ENCODE measurements at places on chromosomes 12 and 14.

- no peak for DNase-seq
Observed at GRCh38 chr12:6178981-6179761, 21.0 kb upstream of the CD9 start.

DNA sequence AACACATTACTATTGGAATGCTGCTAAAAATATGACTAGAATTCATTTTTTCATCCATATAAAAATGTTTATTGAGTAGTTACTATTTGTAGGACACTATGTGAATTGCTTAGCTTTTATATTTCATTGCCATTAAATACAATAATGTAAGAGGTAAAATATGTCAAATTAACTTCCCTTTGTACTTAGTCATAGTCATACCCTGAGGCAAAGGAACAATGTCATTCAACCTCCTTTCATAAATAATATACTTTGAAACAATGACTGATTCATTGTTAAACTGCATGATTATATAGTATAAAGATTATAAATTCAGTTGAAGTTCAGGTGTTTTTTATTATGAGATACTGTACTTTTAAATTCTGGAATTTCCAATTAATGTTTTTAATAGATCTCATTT is 105.2 kb downstream of the GARIN6 start:
- DNase-seq: no peak

- DNase-seq: no peak
Observed at GRCh38 chr12:39395866-39396265, 47.1 kb downstream of the KIF21A start.

DNA sequence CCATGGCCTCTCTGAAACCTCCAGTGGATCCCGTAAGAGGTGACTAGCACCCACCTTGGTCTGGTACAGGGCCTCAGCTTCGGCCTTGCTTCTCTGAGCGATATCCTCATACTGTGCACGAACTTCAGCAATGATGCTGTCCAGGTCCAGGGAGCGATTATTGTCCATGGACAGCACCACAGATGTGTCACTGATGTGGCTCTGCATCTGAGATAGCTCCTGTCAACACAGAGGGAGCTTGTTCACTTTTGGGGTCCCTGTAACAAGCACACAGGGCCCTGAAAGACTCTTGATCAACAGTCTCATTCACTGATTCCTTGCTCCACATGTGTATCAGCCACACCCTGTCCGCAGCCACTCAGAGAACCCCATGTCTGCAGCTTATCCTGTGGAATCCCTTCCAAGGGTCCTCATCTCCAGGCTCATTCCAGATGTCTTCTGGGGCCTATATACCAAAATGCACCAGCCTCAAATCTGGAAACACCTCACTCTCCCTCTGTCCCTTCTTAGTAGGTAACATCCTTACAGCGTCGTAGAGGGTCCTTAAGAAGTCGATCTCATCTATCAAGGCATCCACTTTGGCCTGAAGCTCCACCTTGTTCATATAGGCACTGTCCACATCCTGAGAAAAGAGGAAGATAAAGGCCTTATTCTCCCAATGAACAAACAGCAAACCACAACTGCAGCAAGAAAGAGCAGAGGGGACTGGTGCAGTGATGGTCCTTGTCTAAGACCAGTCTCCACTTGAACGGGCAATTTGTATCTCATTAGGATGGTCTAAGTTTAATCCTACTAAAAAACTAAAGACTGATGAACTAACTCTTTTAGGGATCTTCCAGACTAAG is 3.5 kb downstream of the KRT3 start:
- DNase-seq: no peak

GRCh38 chr12:13223941-13224340 is 27.4 kb downstream of the EMP1 start:
- DNase-seq: no peak

GRCh38 chr14:104218361-104219180 is 80.2 kb downstream of the KIF26A start:
- DNase-seq: no peak

DNA sequence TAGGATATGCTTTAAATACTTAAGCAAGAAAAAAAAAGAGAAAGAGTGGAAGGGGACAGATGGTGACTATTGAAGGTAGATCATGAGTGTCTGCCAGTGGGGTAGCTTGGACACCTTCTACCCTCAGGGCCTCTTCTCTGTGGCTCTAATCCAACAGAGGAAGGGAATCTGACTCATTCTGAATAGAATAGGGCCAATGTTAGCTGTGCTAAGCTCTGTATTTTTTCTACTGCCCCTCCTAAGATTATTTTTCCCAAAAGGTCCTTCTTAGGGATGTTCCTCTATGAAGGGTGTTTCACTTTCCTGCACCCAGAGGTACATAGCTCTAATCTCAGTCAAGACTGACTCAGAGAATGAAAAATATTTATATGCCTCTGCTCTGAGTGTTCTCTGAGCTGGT is 25.6 kb downstream of the UNC79 start:
- DNase-seq: no peak

DNA sequence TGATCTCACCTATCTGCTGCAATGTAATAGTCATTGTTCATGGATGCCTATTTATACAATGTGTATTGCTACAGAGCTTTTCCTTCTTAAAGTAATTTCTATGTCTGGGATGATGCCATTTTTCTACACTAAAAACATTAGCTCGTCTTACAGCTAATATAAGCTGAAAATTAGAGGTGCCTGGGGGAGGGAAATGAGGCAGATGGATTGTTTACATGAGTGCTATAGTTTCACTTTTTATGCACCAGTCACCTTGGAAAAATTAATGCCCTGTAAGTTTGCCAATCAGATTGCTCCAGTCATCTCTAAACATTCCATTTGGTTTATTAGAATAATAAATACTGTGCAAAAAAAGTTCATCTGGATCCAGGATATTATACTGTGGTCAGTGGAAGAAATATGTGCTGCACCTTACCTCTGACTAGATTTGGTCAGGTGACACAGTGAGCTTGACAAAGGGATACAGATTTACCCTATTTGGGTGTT is 436.2 kb downstream of the RAD51B start:
- no peak for DNase-seq

DNA sequence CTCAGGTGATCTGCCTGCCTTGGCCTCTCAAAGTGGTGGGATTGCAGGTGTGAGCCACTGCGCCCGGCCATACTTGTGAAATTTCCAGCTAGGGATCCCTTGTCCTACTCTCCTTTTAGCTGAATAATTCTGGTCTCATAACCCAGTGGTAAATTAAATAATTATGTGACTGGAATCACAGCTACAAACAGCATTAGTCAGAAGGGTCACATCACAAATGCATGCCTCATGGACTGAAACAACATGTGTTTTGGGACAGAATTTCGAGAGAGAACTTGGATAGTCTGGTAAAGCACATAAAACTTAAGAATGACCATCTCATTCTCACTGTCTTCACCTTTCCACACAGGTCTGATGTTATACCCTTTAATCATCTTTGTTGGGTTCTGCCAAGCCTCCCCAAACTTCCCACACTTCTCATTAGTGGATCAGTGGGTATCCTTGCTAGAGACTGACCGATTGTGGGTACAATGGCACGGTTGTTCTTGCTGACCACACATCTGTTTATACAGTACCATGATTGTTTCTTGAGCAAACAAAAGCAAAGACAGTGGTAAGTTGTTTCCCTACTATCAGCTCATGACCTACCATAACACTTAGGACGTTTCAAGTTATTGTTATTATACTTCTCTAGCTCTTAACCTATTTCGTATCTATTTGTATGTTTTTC is 5.1 kb downstream of the GPRC5D start:
- no peak for DNase-seq

- no peak for DNase-seq
Observed at GRCh38 chr14:85188836-85189235, 341.1 kb upstream of the FLRT2 start.

GRCh38 chr14:93002851-93003298 is 79.9 kb downstream of the CHGA start:
- DNase-seq: no peak

DNA sequence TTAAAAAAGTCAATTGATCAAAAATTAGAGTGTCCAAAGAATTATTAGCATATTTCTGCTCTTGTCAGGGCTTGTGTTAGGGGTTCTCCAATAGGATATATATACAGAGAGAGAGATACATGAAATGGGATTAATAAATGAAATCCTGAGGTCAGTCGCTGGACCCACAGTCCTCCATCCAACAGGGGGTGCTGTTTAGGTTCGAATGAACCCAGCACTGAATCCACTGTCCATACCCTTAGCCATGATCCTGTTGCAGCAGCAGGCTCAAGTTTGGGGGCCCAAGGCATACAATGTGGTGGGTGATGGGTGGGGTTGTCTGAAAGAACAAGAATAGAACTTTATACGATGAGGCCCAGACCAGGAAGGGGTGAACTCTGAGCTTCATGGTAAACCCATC is 780 bp upstream of the MYO1H start:
- DNase-seq: no peak

DNA sequence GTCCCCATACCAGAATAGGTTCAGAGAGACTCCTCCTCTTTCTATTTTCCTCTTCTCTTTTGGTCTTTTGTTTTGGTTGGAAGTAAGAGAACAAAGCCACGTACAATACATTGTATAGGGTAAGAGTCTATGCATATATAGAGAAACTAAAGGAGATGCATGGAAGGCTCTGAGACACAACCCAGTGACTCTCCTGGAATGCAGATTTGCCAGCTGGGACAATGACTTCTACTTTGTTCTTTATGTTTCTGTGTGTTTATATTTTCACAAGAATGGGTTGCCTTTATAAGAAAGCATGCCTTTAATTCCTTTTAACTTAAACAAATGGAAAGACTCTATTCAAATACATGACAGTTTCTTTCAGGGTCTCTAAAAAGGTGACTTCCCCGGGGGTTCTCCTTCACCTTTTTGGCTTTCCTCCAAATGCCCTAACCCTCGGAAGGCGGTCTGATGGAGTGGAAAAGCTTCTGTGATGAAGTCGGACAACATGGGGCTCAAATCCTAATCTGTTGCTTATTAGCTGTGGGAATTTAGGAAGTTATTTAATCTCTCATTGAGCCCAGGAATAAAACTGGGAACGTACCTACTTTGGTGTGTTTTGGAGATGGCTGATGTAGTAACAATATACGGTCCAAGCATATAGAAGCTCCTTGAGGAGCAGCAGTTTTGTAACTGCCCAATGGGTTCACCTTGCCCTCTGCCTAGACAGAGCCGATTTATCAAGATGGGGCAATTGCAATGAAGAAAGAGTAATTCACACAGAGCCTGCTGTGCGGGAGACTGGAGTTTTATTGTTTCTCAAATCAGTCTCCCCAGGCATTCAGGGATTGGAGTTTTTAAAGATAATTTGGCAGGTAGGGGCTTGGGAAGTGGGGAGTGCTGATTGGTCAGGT is 9.1 kb upstream of the SERPINA1 start:
- DNase-seq: no peak

GRCh38 chr12:21934173-21934572 is 7.1 kb downstream of the ABCC9 start:
- no peak for DNase-seq

GRCh38 chr14:52937306-52937705 is 13.5 kb downstream of the FERMT2 start:
- no peak for DNase-seq

DNA sequence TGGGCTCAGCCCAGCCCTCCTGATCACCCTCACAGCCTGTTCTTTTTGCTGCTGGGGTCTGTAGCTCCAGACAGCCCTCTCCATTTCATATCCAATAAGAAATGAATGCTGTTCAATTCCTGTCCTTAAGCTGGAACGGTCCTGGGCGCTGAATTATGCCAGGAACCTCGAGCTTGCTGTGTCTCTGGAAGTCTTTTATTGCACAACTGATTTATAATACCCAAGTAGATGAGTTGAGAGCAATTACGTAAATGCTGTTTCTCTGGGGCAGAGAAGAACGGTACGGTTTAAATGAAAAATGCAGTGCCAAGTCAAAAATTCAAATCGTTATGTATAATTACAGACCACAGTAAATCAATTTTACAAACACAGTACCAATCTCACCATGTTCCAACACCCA is 161.0 kb downstream of the SAMD4A start:
- DNase-seq: no peak

GRCh38 chr12:14450479-14450878 is 85.0 kb downstream of the ATF7IP start:
- DNase-seq: no peak

DNA sequence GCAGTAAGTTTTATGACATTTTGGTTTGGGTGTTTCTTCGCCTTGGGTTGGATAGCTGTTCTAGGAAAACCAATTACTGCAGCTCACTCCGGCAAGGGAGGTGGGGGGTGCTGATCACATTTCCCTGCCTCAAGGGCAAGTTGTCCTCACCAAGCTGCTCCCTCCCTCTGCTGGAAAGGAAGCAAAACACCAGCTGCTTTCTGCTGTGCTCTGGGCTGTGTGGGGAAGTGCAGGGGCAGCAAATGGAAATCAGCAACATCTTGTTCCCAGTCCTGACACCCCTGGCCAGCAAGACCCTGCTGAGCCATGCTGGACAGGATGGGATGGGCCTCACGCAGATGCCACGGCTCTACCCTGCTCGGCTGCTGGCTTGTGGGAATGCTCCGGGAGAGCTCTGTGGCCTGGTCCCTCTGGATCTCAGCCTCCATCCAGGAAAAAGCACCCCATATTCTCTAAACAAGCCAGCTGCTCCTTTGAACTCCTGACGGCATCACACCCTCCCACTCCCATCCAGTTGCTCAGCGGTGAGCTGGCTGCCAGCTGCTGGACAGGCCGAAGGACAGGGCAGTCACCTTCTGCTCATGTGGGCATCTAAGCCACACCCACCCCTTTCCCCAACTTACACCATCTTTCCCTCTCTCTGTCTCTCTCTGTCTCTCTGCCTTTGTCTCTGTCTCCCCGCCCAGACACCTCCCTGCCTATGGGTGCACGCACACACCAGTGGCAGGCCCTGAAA is 52.4 kb upstream of the EIF5 start:
- DNase-seq: no peak

GRCh38 chr14:57687416-57687815 is 178.5 kb downstream of the SLC35F4 start:
- no peak for DNase-seq

GRCh38 chr14:54532111-54533012 is 22.7 kb downstream of the CGRRF1 start:
- no peak for DNase-seq

DNA sequence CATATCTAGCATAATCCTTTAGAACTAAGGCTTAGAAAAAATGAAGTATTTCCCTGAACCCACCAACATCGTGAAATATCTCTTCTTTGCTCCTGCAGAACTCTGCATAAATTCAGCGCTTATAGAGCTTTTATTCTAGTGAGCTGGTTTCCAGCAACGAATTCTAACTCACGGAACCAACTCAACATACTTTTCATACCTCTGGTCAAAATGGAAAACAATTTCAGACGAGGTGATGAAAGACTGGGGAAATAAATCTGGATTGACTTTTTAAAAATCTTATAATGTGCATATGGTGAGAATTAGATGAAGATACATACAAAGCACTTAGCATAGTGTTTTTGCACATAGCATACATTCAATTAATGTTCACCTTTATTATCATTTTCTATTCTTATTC is 62.6 kb upstream of the BBS10 start:
- no peak for DNase-seq

GRCh38 chr14:96806836-96807235 is 9.7 kb downstream of the VRK1 start:
- DNase-seq: no peak

DNA sequence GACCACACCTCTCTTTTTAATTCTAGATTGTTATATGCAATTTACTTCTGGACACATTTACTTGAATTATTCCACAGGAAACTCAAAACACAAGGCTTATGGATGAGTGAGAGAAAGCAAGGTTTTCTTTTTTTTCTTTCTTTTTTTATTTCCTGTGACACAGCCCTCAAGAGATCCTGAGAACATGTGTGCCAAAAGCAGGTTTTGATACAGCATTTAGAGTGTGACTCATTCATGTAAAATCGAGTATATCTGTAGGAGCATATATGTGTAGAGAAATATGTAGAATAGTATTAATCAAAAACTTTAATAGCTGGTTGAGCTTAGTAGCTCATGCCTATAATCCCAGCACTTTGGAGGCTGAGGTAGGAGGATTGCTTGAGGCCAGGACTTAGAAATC is 4.4 kb upstream of the MAX start:
- no peak for DNase-seq

Measured in activated CD4-positive, alpha-beta T cell treated with anti-CD3 and anti-CD28 coated beads for 24 hours (primary cell).